ENCODE measurements at places on chromosomes 1 and 21. TPM values are rescaled to one million over a fixed set of nuclear protein-coding genes. Genes with fewer than 3 reads are reported as not detected.

The RAB3B gene
- total RNA-seq: 0.06 TPM

The TEDDM1 gene
- not detected for total RNA-seq

The NBPF20 gene
- 0.48 TPM for total RNA-seq

The FCRL5 gene
- 0.32 TPM for total RNA-seq

The HOOK1 gene
- 14.0 TPM for total RNA-seq

The FCAMR gene
- total RNA-seq: not detected

The NUP133 gene
- 62.7 TPM for total RNA-seq

The SLC22A15 gene
- 0.54 TPM for total RNA-seq
